ENCODE measurements at places on chromosomes 16 and 17.

DNA sequence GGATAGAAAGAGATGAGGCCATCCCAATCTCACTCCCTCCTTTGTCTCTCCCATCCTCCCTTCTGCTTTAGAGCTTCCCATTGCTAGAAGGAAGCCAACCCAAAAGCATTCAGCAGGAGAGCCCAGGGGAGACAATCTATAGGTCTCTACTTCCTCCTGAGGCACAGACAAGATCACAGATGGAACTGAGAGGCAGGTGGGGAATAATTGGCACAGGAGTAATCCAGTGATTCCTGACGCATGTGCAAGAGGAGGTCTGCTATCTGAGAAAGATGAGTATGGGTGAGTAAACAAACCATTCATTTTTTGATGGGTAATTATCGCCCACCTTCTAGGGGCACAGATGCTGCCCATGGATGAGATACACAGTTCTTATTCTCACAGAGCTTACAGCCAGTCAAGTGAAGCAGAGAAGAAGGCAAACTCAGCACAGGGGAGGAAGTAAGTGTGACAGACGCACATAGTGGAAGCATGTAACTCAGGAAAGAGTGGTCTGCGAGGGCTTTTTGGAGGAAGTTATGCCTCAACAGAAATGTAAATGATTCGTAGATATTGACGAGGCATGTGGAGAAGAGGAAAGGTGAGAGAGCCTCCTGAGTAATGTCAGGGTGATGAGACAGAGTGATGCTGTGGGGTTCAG is 88.9 kb upstream of the HLF start:
- no peak for DNase-seq

GRCh38 chr17:75288770-75289114 is 491 bp downstream of the SLC25A19 start:
- DNase-seq = no peak

DNA sequence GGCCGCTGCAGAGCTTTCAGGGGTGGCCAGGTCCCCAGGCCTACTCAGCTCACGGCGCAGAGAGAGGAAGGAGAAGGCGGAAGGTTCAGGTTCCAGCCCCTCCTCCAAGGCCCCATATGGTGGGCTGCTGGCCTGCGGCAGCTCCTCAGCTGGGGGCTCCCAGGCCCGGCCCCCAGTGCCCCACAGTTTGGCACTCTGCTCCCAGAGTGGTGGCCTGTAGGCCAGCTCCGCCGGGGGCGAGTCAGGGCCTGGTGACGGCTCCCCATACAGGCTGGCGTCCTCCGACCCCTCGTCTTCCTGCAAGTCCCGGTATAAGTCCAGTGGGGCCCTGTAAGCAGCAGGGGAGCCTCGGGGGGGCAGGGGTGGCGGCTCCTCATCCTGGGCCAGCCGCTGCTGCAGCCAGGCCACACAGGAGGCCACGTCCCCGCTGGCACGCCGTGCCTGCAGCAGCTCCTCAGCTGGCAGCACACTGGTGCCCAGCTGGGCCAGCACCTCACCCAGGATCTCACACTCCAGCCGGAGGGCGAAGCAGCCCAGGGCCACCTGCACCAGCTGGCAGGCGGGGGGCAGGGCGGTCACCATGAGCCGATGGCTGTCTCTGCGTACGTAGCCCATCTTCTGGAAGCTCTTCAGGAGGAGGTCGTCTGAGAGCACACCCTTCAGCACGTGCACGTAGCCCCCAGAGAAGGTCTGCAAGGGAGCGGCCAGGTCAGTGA is 3.7 kb downstream of the SPATA2L start:
- no peak for DNase-seq

DNA sequence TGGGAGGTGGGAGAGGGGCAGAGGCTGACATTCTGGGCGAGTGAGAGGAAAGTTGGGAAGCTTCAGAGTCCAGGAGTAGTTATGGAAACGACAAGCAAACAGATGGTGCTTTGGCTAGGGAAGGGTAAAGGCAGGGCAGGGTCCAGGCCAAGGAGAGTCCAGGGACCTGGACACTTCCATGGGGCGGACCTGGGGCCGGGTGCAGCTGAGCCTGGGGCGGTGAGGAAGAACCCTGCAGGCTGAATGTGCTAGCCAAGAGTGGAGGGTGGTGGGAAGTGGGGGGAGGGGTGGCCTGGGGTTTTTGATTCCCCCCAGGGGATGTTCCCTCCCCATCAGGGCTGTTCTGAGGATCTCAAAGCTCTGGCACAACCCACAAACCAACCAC is 2.6 kb downstream of the PPP1R9B start:
- DNase-seq = no peak

GRCh38 chr17:42329025-42329976 is 41.0 kb downstream of the STAT5A start:
- no peak for DNase-seq

GRCh38 chr17:39777534-39778365 is 40.0 kb downstream of the GRB7 start:
- no peak for DNase-seq

DNA sequence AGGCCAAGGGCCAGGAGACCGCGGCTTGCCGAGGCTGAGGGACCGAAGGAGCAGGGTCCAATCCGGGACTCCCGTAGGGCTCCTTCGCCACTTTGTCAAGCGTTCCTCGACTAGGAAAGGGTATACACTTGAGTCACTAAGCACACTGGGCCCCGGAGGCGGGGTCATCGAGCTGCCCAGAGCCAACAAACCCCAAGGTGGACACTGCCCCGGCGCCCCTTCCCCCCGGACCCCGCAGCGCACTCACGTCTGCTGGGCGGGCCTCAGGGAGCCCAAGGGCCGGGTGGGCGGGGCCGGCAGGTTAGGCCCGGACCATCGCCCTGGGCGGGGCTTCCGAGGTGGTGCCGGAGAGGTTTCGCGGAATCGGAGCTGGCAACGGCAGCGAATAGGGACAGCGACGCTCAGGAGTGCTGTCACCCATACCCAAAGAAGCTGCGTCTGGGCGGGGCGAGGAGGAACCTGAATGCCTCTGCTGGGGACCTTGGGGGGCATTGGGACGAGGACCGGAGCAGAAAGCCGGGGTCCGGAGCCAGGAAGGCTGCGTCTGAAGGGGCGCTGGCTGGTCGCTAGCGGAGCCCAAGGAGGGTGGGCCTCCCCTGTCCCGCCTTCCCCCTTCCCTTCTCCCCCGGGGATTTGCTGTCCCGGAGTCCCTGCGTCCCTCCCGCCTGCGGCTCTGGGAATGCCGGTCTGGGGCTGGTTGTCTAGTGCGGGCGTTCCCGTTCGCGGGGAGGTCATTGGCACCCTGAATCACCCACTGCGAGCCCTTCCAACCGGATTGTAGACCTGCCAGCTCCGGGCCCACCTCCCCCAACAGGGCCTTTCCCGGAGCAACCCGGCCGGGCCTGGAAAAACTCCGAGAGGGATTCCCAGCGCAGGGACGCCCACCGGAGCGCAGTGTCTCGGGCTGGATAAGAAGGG is 118.2 kb upstream of the SMURF2 start:
- no peak for DNase-seq

Data from hematopoietic multipotent progenitor cell treated with erythropoietin and hydrocortisone succinate and interleukin-3 and kit ligand, for 17 days (in vitro differentiated cells).